Activated CD4-positive, alpha-beta memory T cell treated with anti-CD3 and anti-CD28 coated beads for 36 hours (primary cell): ENCODE measurements at places on chromosomes 2 and 18. TPM values are rescaled to one million over a fixed set of nuclear protein-coding genes. Genes with fewer than 3 reads are reported as not detected.

The SNTG2 gene
- 0.94 TPM for total RNA-seq

The UGT1A3 gene
- not detected for total RNA-seq

- no peaks in the 10 kb centered on the region for H3K36me3 ChIP-seq
- no peak overlapping the region for H3K4me3 ChIP-seq
- no peak overlapping the region for H3K27ac ChIP-seq
Observed at GRCh38 chr2:187618813-187619212, 64.6 kb upstream of the TFPI start.

DNA sequence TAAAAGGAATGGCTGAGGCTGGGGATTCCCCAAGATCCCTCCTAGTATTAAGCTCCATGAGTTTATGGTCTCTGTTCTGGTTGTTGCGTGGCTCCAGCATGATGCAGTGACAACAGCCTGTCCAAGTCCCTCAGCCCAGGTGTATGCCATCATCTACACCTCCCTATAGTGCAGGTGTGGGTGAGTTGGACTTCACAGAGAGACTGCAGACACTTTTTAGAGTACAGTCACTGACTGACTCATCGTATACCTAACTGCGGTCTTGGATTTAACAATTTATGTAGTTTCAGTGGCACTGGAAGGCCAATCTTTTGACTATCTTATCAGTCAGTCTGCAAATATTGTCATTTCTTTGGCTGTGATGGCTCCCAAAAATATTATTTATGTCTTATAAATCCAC lies 415.0 kb downstream of the TMX3 start:
- no peaks in the 10 kb centered on the region for H3K4me1 ChIP-seq
- H3K27ac ChIP-seq: no peak overlapping the region
- H3K4me3 ChIP-seq: no peak overlapping the region
- no peaks in the 10 kb centered on the region for H3K36me3 ChIP-seq

DNA sequence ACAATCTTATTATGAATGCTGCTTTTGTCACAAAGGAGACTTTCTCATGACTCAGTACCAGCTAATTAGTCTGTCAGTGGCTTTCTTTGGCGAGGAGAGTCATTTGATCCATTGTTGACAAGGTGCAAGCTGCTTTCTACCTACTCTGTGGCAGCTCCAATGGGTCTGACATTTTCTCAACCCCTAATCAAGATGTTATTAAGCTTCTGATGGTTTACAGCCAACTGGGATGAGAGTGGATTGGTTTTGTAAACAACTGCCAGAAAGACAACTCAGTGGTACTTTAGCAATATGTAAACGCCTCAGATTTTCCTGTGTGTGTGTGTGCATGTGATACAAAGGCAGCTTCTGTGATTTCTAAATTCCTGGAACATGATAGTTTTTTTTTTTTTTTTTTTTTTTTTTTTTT lies 8.2 kb upstream of the CLIP4 start:
- H3K4me3 ChIP-seq: no peak overlapping the region
- no peak overlapping the region for H3K27ac ChIP-seq
- H3K27me3 ChIP-seq: peaks cover 1% of the 10 kb centered on the region
- H3K4me1 ChIP-seq: peaks cover 8% of the 10 kb centered on the region

GRCh38 chr2:34703292-34703691 lies 1104.2 kb upstream of the FAM98A start:
- H3K4me3 ChIP-seq: no peak overlapping the region
- H3K27ac ChIP-seq: no peak overlapping the region
- H3K27me3 ChIP-seq: no peaks in the 10 kb centered on the region
- H3K36me3 ChIP-seq: no peaks in the 10 kb centered on the region
